ENCODE measurements at places on chromosomes 1 and 21.

DNA sequence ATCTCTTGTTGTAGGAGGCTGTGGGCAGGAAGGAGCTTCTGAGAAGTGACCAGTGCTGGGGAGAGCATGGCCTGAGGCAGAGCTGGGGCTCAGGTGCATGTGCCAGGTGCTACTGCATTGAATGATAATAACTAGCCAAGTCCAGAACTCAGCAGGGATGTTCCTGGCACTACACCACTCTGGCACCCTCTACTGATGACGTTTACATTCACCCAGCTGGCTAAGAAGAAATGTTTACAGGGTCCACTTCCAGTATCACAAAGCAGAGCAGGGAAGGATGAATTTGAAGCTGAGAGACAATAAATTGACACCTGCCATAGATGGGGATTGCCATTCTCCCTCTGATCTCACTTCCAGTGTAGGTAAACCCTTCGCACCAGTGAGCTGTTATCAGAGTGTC is 411.8 kb downstream of the SETD4 start:
- no peak for DNase-seq

DNA sequence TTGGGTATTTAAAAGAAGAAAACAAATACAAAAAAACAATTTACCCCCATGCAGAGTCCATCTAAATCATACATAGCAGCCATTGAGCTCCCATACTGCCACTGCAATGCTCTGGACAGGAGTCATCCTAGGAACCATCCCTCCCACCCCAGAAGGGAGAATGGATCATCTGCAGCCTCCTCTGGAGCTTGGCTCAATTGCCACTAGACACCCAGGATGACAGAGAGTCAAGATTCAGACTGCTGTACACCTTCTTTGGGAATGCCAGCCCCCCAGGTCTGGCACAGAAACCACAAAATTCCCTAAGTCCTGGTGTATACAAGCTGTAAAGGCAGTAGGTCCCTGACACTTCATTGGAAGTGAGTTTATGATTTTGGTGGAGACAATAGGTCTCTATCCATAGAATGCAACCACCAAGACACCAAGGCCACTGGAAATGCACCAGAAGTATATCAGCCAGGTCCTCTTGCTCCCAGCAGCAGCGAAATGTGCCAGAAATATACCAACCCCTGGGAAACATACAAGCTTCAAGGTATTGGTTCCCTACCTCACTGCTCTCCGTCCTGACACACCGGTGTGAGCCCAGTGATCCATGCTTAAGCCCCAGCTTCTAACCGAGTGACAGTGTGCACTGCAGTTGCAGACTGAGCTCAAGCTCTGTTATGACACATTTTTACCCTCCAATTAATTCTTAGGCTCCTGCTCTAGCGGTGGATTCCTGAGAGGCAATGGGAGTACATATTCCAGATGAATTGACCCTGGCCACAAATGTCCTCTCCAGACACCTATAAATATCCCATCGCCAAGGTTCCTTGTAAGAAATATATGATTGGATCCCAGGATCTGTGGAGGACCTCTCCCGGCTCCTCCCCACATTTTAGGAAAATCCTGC is 4.4 kb downstream of the TAL1 start:
- DNase-seq, result no peak

DNA sequence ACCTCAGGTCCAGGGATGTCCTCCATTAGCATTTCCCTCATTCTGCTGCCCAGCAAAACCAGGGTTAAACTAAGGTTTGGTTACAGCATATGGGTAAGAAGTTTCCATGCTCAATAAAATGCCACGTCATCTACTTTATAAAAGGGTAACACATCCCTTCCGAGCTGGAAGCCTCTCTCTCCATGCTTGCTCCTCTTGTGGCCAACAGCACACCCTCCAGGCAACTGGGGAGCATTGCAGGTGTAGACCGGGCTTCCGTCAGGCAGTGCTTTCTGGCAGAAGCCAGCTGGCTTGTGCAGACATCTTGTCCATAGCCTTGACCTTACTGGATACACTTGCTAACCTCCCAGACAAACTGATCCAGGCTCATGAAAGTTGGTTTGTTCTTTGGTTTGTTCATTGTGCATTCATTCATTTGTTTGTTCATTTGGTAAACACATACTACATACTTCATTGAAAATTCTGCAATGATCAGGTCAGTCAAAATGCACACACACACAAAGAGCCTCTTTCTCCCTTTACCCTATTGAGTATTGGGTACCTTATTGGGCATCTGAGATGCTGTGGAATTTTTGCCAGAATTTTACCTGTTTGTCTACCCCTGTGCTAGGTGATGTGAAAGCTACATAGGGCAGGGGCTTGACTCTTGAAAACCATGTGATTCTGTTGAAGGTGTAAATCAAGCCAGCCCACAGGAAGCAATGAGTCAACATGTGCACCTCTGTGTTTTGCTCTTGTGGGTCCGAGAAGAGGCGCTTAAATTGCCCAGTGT is 422.8 kb downstream of the CAMTA1 start:
- DNase-seq, result peak; percentile 8

GRCh38 chr1:180028864-180029263 is 74.3 kb downstream of the CEP350 start:
- DNase-seq, result peak; percentile 11

- DNase-seq, result no peak
Measured at GRCh38 chr1:39689635-39690034, 1.6 kb downstream of the HPCAL4 start.

- DNase-seq, result no peak
Measured at GRCh38 chr1:94280541-94280940, 43.2 kb upstream of the ARHGAP29 start.

- peak; percentile 67 for DNase-seq
Measured at GRCh38 chr1:119859647-119860046, 36.7 kb downstream of the ADAM30 start.

DNA sequence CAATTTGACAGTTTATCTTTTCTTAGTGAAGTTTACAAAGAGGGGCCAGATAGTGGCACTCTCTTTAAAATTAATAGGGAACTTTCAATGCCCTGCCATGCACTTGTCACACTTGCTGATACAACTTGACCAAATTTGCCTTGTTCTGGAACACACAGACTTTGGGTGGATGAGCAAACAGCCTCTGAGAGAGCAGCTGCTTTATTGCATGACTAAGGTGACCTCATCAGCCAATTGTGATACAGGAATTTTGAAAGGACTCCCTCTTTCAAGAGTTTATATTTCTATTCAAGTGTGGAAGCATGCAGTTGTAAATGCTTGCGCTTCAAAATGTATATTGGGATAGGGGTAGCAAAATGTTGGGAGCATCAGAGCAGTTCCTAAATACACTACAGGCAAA is 2.1 kb upstream of the RGS1 start:
- peak; percentile 88 for DNase-seq
